ENCODE measurements at places on chromosomes 1 and 21. TPM values are rescaled to one million over a fixed set of nuclear protein-coding genes. Genes with fewer than 3 reads are reported as not detected.

DNA sequence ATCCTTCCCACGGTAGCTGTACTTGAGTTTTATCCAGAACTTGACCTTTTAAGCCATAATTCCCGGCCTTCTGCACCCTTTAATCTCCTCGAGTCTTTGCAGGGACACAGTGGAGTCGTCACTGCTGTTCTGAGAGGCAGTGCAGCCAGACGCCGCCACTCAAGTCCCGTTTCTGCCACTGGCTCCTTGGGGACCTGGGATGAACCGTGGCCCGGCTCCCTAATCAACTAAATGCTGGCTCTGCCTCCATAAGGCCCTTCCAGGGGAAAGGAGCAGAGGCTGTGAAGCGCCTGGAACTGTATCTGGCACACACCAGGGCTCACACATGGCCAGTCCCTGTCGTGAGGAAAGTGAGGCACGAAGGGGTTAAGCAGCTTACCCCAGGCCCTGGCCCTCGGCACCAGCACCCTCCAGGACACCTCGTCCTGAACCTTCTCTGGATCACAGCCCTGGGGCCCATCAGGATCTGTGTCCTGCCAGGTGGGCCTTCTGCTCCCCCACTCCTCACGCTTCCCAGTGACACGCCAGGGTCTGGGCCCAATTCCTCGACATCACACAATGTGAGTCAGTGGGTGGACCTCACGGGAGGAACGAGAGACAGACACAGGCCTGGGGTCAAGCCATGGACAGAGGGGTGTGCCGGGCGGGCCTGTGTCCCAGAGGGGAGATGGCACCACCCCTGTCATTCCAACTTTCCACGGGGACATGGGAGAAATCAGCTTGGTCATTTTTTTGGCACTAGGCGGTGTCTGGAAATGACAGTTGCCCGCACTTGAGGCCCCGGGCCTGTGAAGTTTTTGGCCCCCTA, 23.5 kb upstream of the C1orf174 start:
- H3K4me3 ChIP-seq, result no peak overlapping the region
- H3K36me3 ChIP-seq, result no peaks in the 10 kb centered on the region
- no peak overlapping the region for H3K27ac ChIP-seq
- no peak for DNase-seq
- H3K27me3 ChIP-seq, result peaks cover 5% of the 10 kb centered on the region
- H3K4me1 ChIP-seq, result no peaks in the 10 kb centered on the region

DNA sequence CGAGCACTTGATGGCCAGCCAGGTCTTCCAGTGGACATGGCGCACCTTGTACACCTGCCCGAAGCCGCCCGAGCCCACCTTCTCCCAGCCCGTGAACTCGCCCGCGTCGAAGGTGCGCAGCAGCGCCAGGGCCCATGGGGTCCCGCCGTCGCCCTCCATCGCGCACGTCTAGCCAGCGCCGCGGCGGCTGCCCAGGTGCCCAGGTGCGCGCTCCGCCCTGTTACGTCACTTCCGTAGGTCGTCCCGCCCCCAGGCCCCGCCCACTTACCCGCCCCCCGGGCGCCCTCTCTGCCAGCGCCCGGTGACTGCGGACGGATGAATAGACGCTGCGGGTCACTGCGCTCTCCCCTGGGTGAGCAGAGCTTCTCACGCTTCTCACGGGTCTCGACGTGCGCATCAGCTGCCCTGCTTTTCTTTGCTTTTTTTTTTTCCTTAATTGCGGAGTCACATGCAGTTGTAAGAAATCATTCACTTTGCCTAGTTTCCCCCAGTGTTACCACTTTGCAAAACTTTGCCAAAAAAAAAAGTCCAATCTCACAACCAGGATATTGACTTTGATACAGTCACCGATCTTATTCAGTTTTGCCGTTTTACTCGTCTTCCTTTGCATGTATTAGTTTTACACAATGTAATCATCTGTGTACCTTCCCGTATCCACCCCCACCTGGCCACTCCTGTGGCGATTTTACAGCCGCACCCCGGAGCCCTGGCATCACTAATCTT, at the start of gene RIPK4:
Gene RIPK4 (minus strand): TSS at position 170 of the 723 bp plus-strand sequence. CDS start 11 bp downstream, at position 159.
- peaks cover 81% of the 10 kb centered on the region for H3K4me1 ChIP-seq
- H3K4me3 ChIP-seq, result peak within 1 kb of the TSS; percentile 84
- peaks cover 25% of the 10 kb centered on the region for H3K27me3 ChIP-seq
- H3K27ac ChIP-seq, result peak within 1 kb of the TSS; percentile 62

DNA sequence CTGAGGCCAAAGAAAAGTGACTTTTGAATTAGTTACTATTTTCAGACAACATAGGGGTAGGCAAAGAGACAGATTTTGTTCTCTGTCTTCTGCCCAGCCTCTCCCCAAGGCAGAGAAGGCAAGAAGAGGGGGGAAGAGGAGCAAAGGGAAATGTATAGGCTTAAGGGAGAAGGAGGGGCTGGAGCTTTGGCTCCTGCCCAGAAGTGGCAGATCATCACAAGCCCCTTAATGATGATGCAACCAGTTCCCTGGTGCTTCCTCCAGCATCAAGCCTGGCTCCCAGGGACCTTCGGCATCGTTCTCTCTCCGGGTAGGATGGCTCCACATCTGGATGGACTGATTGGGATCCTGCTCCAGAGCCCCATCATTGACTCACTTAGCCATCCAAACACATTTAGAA, 112.8 kb downstream of the KCND3 start:
- no peak overlapping the region for H3K27ac ChIP-seq
- peaks cover 10% of the 10 kb centered on the region for H3K4me1 ChIP-seq
- no peaks in the 10 kb centered on the region for H3K27me3 ChIP-seq
- no peak overlapping the region for H3K4me3 ChIP-seq
- H3K36me3 ChIP-seq, result no peaks in the 10 kb centered on the region
- DNase-seq, result no peak

DNA sequence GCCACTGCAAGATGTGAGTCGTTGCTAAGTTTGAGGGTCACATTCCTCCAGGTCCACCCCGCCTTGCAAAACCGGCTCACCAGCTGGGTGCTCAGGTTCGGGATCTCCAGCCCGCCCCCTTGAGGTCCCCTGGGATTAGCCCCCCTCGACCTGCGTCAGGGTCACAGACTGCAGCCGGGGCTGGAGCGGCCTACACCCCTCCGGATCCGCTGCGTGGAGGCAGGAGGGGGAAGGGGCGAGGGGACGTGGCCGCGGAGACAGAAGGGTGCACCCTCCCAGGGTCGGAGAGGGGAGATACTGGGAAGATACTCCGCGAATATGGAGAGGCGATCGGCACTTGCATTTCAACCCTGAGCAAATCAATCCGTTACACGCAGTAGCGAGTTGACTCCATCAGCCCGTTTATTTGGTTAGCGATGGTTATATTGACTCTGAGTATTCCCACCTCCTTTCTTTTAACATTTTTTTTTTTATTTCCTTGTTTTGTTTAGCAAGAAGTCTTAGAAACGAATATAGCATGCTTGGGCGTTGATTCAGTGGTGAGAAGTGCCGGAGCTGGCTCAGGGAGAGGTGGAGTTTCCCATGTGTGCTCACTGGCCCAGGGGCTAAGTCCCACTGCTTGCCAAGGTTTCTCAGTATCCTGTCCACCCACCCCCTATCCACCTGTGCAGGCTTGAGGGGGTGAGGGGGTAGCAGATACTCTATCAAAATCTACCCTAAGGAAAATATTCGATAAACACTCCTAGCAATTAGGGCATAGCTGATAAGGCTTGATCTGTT, 997 bp downstream of the IFNAR2 start:
- peak overlapping the region; percentile 97 for H3K4me3 ChIP-seq
- H3K36me3 ChIP-seq, result no peaks in the 10 kb centered on the region
- peak; percentile 37 for DNase-seq
- H3K4me1 ChIP-seq, result peaks cover 63% of the 10 kb centered on the region
- no peaks in the 10 kb centered on the region for H3K27me3 ChIP-seq

DNA sequence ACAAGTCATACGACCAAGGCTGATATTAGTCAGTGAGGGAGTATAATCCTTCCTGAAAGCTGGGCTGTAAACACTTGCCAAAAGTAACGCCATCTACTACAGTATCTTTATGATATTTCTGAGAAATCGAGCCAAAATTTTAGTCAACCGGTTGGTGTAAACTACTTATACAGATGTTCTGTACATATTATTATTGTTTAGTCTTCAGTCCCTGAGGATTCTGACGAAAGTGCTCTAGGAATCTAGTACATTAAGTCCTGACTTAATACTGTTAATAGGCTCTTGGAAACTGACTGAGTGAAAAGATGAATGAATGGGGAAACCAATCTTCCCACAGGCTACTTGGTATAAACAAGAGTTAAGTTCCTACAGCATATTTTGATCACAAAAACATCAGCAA, 274.3 kb downstream of the USP25 start:
- DNase-seq, result no peak
- H3K4me1 ChIP-seq, result no peaks in the 10 kb centered on the region

- H3K27ac ChIP-seq, result peak overlapping the region; percentile 81
- no peaks in the 10 kb centered on the region for H3K27me3 ChIP-seq
- peak; percentile 41 for DNase-seq
- H3K36me3 ChIP-seq, result no peaks in the 10 kb centered on the region
These were observed 428 bp downstream of the POGZ start for GRCh38 chr1:151458802-151459330.

DNA sequence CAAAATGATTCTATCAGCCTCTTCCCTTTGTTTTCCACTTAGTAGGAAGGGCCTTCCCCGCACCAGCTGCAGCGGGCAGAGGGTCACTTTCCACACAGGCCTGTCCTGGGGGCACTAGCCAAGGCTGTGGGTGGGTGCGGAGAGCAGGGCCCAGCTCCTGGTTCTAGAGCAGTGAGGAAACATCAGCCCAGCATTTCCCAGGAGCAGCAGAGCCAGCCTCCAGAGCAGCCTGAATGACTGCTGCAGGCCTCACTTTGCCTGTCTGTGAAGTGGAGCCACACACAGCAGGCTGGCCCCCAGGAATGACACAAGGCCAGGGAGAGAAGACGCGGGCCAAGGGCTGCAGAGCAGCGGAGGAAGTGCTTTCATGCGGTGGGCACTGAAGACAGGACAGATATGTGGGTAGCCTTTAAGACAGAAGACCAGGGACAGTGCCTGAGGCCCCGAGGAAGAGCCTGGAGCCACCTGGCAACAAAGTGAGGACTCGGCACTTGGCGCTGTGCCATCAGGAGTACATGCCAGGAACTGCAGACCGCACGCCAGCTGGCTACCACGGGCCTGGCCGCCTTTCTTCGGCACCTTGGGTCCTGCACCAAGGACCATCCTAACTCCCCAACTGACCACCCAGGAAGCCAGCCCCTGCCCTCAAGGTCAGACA, 42.0 kb downstream of the ACOT7 start:
- H3K36me3 ChIP-seq, result peaks cover 3% of the 10 kb centered on the region
- no peak for DNase-seq
- H3K4me1 ChIP-seq, result peaks cover 50% of the 10 kb centered on the region
- H3K27me3 ChIP-seq, result no peaks in the 10 kb centered on the region
- no peak overlapping the region for H3K4me3 ChIP-seq

GRCh38 chr1:114503916-114504422, 7.0 kb downstream of the TRIM33 start:
- H3K36me3 ChIP-seq, result peaks cover 2% of the 10 kb centered on the region
- no peaks in the 10 kb centered on the region for H3K27me3 ChIP-seq
- H3K4me1 ChIP-seq, result peaks cover 46% of the 10 kb centered on the region
- H3K27ac ChIP-seq, result no peak overlapping the region
- no peak overlapping the region for H3K4me3 ChIP-seq
- DNase-seq, result no peak

DNA sequence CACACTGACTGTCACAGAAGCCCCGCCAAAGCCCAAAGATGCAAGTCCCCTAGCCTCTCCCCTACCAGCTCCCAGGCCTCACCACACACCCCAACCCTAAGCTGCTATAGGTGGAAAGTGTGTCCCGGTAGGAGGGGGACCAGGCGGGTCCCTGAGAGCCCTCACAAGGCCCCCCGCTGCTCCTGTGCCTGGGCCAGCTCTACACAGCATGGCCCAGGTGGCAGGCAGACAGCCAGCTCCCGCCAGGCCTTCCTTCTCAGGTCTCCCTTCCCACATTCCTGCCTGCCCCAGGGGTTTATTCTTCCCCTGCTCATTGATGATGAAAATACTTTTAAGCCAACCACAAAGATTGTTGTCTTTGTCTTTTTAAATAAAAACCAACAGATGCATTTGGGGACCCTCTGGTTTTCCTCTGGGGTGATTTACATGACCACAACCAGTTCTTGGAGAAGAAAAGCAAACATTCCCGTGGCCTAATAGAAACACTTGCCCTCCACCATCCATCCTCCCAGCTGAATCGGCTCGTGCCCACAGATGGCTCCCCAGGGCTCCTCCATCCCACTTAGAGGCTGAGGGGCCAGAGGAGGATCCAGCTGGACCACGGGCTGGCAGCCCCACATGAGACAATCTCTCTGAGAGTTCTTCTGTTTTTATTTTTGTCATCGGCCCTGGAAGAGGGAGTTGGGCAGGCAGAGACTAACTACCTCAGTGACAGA, 93.1 kb downstream of the DMRTB1 start:
- no peaks in the 10 kb centered on the region for H3K4me1 ChIP-seq
- H3K4me3 ChIP-seq, result no peak overlapping the region
- no peaks in the 10 kb centered on the region for H3K36me3 ChIP-seq
- no peak overlapping the region for H3K27ac ChIP-seq

DNA sequence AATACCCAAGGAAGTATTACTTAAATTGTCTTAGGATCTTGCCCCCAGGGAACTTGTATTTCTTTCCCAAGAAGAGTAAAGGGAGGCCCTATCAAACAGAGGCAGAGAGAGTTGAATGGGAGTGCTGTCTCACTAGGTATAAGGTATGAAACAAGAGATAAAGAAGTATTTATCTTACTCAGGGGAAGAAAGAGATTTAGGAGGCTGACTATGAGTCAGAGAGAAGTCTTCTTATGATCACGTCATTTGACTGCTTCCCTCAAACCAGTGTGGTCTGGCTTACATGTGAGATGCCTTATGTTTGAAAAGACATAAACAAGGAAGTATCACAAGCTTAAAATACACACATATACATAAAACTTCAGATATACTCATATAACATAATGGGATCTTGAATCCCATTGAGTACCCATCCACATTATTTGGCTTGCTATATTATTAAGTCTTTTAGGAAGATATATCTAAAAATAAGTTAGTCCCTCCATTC, 29.6 kb downstream of the DUSP10 start:
- H3K27ac ChIP-seq, result no peak overlapping the region
- no peaks in the 10 kb centered on the region for H3K27me3 ChIP-seq
- H3K4me3 ChIP-seq, result no peak overlapping the region

- H3K4me1 ChIP-seq, result peaks cover 28% of the 10 kb centered on the region
- no peak for DNase-seq
- H3K27ac ChIP-seq, result no peak overlapping the region
- no peak overlapping the region for H3K4me3 ChIP-seq
- peaks cover 5% of the 10 kb centered on the region for H3K27me3 ChIP-seq
These were observed 42.9 kb downstream of the CAMK2N1 start for GRCh38 chr1:20442920-20443625.

SLC30A10 gene
- 14.7 TPM for total RNA-seq

CATSPERE gene
- total RNA-seq, result 0.51 TPM

CHIA gene
- total RNA-seq, result not detected

HTR6 gene
- total RNA-seq, result not detected

CCDC27 gene
- total RNA-seq, result not detected

Measured in HepG2 (cell line).